Stimulated activated CD4-positive, alpha-beta T cell treated with anti-CD3 and anti-CD28 coated beads, Interleukin-15, amount 100 ng/mL, for 24 hours (primary cell): ENCODE measurements at places on chromosomes 1 and 21.
A peak's percentile ranks its signal among the peaks of the same experiment; 100 is the strongest.

DNA sequence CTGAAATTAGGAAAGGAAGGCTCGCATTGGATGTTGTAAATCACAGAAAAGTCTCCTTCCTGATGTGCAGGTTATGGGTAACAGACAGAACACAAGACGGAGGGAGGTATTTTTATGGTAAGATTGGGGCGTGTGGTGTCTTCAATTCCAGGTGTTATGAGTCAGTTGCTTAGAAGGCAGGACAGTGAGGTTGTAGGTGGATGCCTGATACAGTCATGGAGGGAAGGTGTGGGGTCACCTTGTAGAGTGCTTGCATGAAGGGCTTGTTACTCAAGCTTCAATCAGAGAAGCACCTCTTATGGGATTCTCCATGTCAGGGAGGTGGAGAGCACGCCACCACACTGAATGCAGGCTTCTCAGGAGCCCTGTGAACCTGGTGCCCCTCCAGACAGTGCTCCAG, 63.1 kb downstream of the C1orf21 start:
- no peak for DNase-seq

- DNase-seq, result peak; percentile 16
These were observed 109.1 kb upstream of the OLIG2 start for GRCh38 chr21:32916522-32917099.

GRCh38 chr1:167442142-167442848, 76.0 kb downstream of the CD247 start:
- peak; percentile 91 for DNase-seq

GRCh38 chr1:27144920-27145661, 9.8 kb downstream of the SLC9A1 start:
- no peak for DNase-seq

DNA sequence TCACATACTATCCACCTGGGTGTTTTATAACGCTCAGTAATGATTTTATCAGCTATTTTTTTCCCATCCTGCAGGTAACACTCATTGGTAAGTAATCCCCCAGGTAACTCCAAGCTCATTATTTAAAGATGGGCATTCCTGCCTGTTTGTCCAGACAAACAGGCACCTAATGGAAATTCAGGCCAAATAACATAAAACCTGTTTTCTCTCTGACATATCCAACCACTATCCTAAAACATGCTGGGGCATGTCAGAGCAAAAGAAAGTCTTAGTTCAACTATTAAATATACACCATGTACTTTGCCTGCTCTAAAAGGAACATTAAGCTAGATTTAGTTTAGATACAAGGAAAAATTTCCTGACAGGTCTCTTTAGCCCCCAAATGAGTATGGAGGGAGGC, 987.7 kb downstream of the TTLL7 start:
- no peak for DNase-seq

DNA sequence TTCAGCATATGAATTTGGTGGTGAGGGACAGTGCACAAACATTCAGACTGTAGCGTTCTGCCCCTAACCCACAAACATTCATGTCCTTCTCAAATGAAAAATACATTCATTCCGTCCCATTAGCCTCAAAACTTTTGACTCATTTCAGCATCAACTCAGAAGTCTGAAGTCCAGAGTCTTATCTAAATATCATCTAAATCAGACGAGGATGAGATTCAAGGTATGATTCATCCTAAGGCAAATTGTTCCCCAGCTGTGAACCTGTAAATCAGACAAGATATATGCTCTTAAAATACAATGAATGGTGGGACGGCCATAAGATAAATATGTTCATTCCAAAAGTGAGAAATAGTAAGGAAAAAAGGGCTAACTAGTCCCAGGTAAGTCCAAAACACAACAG, 1195.6 kb upstream of the ADGRL4 start:
- no peak for DNase-seq

GRCh38 chr1:1400576-1401456, 1.7 kb upstream of the CCNL2 start:
- no peak for DNase-seq

DNA sequence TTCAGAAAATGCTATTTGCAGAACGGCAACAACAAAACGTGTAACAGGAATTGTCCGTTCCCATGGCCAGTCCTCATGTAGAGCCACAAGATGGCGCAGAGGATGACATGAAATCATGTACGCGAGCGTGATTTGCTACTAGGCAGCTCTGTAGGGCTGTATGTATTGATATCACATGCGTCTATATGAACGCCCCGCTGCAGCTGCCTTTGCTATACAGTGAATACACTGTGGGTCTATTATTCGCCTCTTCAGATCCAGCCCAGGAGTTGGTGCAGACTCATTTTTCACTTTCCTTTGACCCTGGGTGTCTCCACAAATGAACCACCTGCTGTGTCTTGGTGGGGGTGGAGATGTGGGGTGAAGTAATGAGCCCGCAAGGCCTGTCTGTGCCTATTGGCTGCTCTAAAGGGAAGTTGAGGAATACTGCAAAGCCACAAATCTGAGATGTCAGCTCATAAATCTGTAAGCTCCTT, 361.5 kb downstream of the KIF26B start:
- no peak for DNase-seq

- no peak for DNase-seq
These were observed 42.5 kb upstream of the SYT2 start for GRCh38 chr1:202752774-202753173.

DNA sequence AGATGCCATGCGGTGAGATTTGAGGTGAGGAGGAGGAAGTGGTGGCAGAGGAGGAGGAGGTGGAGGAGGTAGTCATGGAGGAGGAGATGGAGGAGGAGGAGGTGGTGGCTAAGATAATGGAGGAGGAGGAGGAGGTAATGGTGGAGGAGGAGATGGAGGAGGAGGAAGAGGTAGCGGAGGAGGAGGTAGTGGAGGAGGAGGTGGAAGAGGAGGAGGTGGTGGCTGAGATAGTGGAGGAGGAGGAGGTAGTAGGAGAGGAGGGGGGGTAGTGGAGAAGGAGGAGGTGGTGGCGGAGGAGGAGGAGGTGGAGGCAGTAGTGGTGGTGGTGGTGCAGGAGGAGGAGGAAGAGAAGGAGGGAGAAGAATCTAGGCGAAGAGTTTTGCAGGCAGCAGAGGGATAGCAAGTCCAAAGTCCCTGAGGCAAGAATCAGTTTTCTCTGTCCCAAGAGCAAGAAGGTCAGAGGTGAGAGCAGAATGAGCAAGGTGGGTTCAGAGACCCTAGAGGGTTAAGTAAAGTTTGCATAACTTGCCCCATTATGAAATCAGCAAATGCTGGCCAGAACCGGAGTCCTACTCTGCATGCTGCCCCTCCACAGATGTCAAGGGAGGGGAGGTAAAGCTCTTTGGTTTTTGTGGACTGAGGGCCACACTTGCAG, 38.9 kb upstream of the GNPAT start:
- DNase-seq, result no peak

GRCh38 chr1:234538062-234538731, 59.2 kb upstream of the TARBP1 start:
- no peak for DNase-seq

DNA sequence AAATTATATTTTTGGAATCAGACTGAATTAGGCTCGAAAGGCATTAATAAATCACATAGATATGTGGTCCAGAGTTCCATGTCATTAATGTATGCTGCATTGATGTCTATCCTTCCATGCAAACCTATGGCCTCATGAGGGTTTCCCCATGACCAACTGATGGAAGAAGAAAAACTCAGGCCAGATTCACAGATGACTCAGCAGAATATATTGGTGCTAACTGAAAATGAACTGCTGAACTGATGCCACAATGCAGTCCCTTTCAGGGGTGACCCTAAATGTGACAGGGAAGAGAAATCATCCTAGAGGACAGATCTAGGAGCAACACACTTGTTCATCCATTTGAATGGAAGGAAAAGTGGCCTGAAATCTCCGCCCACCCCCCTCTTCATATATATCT, 110.5 kb upstream of the KCND3 start:
- no peak for DNase-seq

GRCh38 chr1:181044449-181044966, 10.7 kb downstream of the MR1 start:
- DNase-seq, result peak; percentile 63

- DNase-seq, result peak; percentile 29
These were observed 928 bp downstream of the TLCD4 start for GRCh38 chr1:95118067-95118499.

- no peak for DNase-seq
These were observed 9.9 kb downstream of the S100A11 start for GRCh38 chr1:152026895-152027294.

GRCh38 chr21:35775778-35776544, 284.4 kb downstream of the SETD4 start:
- no peak for DNase-seq

DNA sequence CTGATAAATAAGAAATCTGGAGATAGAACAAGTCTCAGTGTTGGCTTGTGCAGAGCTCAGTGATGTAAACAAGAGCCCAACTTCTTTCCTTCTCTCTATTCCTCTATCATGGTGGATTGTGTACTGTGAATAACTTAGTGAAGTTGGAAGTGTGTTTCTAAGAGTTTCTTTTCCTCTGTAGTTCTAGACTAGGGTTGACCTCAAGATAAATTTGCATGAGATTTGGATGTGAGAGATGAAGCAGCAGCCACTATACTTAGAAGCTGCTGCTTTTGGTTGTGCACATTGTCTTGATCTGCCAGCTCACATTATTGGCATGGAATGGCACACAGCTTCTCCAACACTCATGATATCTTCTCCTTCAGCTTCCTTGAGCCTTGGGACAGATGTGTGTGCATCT, 198.9 kb upstream of the ZP4 start:
- no peak for DNase-seq

GRCh38 chr1:193703121-193703520, 516.7 kb upstream of the B3GALT2 start:
- no peak for DNase-seq
